PC-3 (cell line): ENCODE measurements at places on chromosomes 7 and 10. TPM values are rescaled to one million over a fixed set of nuclear protein-coding genes. Genes with fewer than 3 reads are reported as not detected.

DNA sequence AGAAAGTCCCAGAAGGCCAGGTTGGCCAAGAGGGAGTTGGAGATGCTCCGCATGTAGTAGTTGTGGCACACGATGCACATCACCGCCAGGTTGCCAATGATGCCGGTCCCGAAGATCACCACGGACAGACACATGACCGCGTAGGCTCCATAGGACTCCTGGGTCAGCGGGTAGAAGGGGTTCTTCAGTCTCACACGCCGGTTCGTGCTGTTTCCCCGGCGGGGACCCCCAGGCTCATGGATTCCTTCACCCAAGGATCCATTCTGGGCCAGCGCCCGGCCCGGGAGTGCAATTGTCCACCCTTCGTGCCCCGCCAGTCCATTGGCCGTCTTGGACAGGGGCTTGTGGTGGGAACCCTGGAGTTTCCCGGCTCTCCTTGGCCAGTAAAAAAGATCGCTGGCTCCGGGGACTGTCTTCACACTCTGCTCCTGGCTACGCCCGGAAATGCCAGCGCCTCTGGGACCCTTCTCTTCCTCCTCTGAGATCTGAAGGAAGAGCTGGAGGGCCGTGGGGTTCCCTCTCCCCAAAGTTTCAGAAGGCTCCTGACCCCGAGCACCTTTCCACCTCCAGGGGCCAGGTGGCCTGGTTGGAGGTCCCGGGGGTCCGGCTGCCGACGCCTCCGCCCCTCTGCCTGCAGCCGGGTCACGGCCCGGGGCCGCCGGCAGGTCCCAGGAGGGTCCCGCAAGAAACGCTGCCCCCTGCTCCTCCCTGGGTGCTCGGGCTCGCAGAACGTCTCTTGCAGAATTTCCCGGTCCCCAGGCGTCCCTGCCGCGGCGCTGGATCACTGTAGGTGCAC is 1.3 kb downstream of the GPR37 start:
- peak; percentile 14 for DNase-seq

GRCh38 chr10:51832652-51833383 is 133.4 kb upstream of the CSTF2T start:
- DNase-seq, result peak; percentile 100

The HEPACAM2 gene
- not detected in 2 replicates for total RNA-seq

DNA sequence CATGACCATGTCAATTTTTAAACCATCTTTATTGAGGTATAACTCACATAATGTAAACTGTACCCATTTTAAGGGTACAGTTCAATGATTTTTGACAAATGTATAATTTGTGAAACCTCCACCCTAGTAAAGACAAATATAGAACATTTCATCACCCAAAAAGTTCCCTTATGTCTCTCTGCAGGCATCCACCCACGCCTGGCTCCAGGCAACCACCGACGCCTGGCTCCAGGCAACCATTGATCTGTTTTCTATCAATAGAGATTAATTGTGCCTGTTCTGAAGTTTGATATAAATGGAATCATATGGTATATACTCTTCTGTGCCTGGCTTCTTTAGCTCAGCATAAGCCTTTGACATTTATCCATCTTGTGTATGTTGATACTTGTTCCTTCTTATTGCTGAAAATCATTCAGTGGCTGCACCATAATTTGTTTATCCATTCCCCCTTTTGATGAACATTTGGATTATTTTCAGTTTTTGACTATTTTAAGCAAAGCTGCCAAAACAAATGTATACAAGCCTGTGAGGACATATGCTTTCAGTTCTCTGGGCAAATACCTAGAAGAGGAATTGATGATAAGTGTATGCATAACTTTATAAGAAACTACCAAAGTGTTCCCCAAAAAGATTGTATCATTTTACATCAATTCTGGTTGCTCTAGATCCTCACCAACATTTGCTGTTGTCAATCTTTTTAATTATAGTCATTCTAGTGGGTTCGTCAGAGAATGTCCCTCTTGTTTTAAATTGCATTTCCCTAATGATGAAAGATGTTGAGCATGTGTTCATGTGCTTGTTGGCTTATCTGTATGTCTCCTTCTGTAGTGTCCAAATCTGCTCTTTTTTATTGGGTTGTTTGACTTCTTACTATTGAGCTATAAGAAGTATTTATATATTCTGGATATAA is 55.7 kb upstream of the HECTD2 start:
- no peak for DNase-seq

The FAM131B gene
- 6.9 and 7.7 TPM in 2 replicates for total RNA-seq

The DEPP1 gene
- 8.0 and 9.0 TPM in 2 replicates for total RNA-seq

GRCh38 chr10:61024856-61025201 is 80.8 kb upstream of the RHOBTB1 start:
- peak; percentile 65 for DNase-seq

The MNX1 gene
- total RNA-seq, result 2.6 and 3.7 TPM in 2 replicates

GRCh38 chr7:47884675-47885074 is 63.6 kb downstream of the PKD1L1 start:
- DNase-seq, result no peak

DNA sequence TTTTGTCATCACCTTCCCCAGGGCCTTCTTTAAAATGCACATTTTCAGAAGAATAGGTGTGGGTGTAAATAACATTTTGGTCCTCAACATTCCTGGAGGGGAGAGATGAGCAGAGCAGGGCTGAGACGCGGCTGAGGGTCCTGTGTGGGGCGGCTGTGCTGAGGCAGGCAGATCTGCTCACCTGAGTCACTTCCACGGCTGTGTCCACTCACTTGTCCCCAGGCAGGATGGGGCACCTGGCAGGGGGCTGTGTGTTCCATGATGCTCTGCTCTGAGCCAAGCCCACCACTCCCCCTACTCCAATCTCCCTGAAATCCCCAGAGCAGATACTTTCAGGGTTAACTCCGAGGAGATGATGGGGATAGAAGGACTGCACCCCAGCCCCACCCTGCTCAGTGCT is 93.8 kb downstream of the GLRX3 start:
- no peak for DNase-seq

GRCh38 chr10:104117839-104118323 is 4.1 kb upstream of the SFR1 start:
- peak; percentile 94 for DNase-seq

The NEUROG3 gene
- not detected in 2 replicates for total RNA-seq

DNA sequence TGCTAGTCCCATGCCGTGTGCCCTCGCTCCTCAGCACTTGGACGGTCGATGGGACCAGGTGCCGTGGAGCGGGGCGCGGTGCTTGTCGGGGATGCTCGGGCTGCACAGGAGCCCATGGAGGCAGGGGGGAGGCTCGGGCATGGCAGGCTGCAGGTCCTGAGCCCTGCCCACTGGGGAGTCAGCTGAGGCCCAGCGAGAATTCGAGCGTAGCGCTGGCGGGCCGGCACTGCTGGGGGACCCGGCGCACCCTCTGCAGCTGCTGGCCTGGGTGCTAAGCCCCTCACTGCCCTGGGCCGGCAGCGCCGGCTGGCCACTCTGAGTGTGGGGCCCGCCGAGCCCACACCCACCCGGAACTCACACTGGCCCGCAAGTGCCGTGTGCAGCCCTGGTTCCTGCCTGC is 44.7 kb downstream of the ST7 start:
- DNase-seq, result no peak

DNA sequence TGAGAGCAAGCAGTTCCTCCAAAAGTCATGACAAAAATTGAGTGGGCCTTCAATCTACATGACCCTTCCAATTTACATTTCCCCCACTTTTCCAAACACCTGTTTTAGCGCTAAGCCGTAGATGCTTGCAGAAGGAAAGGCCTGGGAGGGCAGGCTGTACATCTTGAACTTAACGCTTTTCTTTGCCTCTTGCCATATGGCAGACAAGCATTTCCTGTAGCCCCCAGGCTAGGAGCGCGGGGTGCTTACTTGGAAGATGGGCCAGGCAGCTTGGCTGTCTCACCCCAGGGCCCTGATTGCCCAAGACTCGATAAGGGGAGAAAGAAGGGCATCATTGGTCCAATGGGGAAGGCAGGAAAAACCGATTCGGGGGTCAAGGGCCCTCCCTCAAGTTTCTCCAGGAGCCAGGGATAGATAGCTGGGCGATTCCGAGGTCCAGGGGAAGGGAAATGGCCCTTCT is 1.8 kb downstream of the HOXA10 start:
- DNase-seq, result no peak

The VPS41 gene
- total RNA-seq, result 23.2 and 35.2 TPM in 2 replicates

The OGDHL gene
- total RNA-seq, result 2.0 and 2.6 TPM in 2 replicates

The PCGF5 gene
- 15.8 and 25.0 TPM in 2 replicates for total RNA-seq

DNA sequence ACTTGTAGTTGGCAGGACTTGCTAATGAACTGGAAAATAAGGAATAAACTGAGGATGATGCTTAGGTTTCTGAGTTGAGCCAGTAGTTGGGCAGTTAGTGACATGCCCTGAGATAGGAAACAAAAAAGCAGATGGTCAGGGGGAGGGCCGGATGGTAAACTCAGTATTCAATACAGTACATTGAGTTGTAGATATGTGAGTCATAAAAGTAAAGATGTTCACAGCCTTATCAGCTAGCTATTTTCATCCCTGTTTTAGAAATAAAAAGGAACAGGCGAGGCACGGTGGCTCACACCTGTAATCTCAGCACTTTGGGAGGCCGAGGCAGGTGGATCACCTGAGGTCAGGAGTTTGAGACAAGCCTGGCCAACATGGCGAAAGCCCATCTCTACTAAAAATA is 22.2 kb upstream of the NRBF2 start:
- DNase-seq, result no peak
